Glutamatergic neuron (in vitro differentiated cells): ENCODE measurements at places on chromosomes 5 and 9.

DNA sequence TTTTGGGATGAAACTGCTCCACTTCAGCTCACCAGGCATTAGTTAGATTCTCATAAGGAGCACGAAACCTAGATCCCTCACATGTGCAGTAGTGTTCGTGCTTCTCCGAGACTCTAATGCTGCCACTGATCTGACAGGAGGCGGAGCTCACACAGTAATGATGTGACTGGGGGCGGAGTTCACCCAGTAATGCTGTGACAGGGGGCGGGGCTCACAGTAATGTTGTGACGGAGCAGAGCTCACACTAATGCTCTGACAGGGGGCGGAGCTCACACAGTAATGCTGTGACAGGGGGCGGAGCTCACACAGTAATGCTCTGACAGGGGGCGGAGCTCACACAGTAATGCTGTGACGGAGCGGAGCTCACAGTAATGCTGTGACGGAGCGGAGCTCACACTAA, 27.1 kb upstream of the LRRC14B start:
- DNase-seq = peak; percentile 17

GRCh38 chr9:128242828-128243214, 33.0 kb downstream of the GOLGA2 start:
- DNase-seq = no peak

DNA sequence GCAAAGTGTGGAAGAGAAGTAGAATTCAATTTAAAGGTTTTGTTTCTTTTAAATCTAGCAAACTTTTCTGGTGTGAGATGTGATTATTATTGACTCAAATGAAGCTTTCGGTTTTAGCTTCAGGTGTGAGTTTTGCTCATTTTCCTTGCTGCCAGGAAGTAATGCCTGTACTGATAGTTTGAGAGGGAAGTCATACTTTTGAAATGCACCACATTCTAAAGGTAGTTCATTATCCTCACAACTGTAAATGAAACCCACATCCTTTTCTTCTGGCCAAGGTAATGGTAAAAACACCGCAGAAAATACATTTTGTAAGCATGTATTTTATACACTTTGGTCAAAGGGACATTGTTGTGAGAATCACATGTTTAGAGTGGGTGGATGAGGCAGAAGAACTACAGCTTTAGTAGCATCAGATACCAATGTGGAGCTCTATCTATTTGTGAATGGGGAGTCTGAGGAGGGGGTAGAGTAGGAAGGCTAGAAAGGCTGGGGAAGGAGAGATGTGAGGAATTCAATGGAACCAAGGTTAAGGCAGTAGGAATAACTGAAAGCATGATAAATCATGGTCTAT, 167.0 kb upstream of the CDKN2B start:
- DNase-seq = no peak

- no peak for DNase-seq
Measured at GRCh38 chr5:33662722-33663427, 222.1 kb downstream of the TARS1 start.

GRCh38 chr9:4548811-4549725, 58.8 kb downstream of the SLC1A1 start:
- DNase-seq = peak; percentile 66

GRCh38 chr5:33631786-33632185, 191.0 kb downstream of the TARS1 start:
- no peak for DNase-seq

GRCh38 chr9:23842565-23843129, 16.6 kb upstream of the ELAVL2 start:
- DNase-seq = no peak

GRCh38 chr9:83639266-83639665, 16.3 kb downstream of the IDNK start:
- no peak for DNase-seq

- DNase-seq = no peak
Measured at GRCh38 chr5:59656351-59657254, 236.9 kb downstream of the PDE4D start.

DNA sequence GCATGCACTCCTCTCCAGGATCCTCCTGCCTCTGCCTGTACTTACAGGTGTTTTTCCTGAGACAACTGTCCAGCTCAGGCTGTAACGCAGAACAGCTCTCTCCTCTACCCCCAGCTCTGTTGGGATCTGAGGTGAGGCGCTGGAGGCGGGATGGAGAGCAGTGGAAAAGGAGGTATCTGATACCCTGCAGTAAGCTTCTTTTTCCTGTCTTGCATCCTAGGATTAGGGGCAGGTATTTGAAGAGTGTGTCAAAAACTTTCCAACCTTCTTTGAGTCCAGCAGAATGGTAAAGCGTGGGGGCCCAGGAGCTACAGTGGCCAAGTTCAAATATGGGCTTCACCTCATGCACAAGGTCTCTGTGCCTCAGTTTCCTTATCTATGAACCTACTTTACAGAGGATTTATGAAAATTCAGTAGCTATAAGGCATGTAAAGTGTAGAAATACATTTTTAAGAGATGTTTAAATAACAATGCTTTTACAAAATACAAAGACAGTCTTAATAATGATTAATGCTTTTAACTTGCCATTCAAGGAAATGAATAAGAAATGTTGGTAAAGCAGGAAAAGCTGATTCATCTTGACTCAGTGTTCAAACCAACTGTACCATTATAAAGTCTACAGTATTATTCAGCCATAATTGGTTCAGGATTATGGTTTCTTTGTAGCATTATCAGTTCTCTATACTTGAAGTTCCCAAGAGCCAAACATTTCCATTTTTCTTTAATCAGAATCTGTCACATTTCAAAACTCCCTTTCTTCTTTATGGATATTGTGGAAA, 26.1 kb downstream of the MAP1B start:
- DNase-seq = no peak

- no peak for DNase-seq
Measured at GRCh38 chr5:37841203-37841602, 1.4 kb upstream of the GDNF start.

GRCh38 chr5:138649775-138650174, 74.6 kb upstream of the HSPA9 start:
- DNase-seq = no peak

- no peak for DNase-seq
Measured at GRCh38 chr5:180289433-180289832, 2.5 kb downstream of the MAPK9 start.

- no peak for DNase-seq
Measured at GRCh38 chr9:21660976-21661375, 141.5 kb upstream of the MTAP start.

GRCh38 chr9:75169623-75170022, 81.3 kb downstream of the OSTF1 start:
- DNase-seq = no peak

GRCh38 chr5:132840896-132841295, 10.4 kb upstream of the SHROOM1 start:
- DNase-seq = no peak

- DNase-seq = no peak
Measured at GRCh38 chr5:163772241-163772640, 266.8 kb downstream of the MAT2B start.

- no peak for DNase-seq
Measured at GRCh38 chr9:9920425-9921060, 692.3 kb downstream of the PTPRD start.

DNA sequence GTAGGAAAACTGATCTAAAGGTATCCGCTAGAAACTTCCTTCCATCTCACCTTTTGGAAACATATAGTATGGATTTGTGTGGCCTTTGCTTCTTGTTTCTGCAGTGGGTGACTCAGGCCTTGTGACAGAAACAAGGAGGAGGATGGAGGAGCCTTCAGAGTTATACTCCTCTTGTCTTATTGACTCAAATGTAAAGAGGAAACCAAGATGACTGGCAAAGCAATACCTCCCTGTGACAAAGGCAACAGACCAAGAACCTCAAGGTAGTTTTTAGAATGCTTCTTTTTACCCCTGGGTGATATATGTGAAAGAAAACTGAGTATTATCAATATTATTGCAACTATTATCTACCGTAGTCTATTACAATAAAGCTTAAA, 123.3 kb upstream of the SLIT3 start:
- no peak for DNase-seq

GRCh38 chr9:129436751-129437625, 183.9 kb downstream of the C9orf50 start:
- DNase-seq = peak; percentile 67

DNA sequence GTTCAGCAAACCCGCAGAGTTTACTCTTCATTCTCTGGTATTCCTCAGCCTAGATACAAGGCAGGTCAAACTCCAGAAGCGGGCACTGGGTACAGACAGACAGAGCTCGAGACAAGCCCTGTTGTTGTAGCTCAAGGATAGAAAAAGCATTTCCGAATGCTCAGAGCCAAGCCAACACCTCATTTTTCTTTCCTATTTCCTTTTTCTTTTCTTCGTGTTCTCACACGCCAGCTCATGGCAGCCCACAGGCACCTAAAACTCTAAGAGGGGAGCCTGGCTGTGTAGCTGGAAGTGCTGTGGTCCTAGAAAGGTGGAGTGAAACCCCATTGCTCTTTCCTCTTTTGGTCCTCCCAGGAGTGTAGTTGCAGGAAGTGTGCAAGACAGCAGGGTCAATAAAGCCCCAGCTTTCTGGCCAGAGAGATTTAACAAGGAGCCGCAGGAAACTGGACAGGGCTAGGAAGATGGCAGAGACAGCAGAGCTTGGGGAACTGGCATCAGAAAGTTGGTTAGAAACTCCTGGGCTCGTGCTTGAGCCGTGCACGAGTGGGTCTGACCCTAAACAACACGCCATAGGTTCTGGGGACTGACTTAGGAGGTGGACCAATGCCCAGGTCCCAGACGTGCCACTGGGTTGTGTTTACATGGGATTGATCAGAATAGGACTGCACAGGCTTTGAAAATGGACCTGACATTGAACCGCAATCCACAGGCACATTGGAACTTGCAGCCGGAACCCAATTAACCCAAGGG, 41.6 kb downstream of the ADAMTS2 start:
- DNase-seq = no peak

DNA sequence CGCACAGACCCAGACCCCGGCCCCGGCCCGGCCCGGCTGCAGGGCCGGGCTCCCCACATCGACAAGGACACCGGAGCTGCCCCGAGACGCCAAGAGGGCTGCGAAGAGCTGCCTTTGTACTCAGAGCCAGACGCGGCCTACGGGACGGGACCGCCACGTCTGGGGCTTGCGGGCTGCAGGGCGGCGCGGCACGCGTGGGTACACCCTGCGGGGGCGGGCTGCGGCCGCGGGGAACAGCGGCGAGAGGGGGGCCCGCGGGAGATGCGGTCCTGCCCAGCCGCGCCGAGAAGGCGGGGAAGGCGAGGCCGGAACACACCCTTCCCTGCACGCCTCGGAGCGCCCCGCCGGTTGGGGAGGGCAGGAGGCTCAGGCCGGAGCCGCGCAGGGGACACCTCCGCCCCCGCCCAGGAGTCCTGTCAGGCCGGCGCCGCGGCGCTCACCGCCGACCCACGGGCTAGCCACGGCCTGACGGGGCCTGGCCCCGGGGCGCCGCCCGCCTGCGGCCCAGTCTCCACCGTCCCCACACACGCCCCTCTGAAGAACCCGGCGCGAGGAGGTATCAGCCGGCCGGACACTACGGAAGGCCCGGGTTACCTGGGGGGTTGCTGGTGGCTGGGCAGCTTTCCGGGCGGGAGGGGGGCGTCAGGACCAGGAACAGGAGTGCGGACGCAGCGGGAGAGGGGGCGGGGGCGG, 478 bp downstream of the RAB14 start:
- DNase-seq = peak; percentile 63

GRCh38 chr5:175254155-175254554, 189.8 kb downstream of the DRD1 start:
- DNase-seq = no peak

GRCh38 chr5:13749766-13750165, 194.7 kb downstream of the DNAH5 start:
- no peak for DNase-seq

DNA sequence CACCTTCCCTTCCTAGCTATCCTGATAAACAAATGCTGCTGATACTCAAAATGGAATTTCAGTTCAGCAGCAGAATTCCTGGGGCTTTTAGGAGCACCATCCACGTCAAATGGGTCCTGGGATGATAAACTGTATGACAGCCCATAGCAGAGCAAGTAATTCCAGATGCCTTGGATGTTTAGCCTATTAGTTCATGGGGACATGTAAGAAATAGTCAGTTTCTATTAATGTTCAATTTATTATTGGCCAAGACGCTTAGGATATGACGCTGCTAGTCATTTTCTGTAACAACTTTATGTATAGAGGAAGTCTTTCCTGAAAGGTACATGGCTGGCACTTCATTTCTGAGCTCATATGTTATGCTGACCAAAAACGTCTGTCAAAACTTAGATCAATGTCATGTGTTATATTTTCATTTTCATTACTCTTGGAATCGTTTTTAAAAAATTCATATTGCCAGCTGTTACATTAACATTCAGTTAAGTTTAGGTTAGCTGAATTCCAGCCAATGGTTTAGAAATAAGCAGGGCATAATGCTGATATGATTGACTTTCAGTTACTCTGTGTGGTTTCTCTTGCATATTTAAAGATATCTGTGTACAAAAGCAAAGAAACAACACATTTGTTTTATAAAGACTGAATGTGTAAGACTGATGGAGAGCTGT, 243.8 kb downstream of the CSNK1G3 start:
- no peak for DNase-seq

- DNase-seq = no peak
Measured at GRCh38 chr5:127256886-127257597, 33.6 kb upstream of the MEGF10 start.

GRCh38 chr9:32701321-32702022, 66.0 kb upstream of the TAF1L start:
- no peak for DNase-seq

DNA sequence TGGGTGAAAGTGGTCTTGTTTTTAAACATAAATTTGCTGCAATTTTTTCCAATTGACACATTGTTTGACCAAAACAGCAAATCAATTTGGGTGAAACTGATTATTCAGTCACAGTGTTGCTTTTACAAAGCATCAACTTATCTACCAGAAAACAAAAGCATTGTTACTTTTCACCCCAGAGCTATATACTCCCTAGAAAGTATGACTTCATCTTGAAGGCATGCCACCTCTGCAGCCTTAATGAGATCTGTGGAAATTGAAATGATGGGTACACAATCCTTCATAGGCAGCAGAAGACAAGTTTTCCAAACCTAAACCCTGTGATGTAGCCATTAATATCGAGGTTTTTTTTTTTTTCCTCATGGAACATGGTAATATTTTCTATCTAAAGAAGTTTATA, 615.9 kb downstream of the CHSY3 start:
- DNase-seq = no peak

DNA sequence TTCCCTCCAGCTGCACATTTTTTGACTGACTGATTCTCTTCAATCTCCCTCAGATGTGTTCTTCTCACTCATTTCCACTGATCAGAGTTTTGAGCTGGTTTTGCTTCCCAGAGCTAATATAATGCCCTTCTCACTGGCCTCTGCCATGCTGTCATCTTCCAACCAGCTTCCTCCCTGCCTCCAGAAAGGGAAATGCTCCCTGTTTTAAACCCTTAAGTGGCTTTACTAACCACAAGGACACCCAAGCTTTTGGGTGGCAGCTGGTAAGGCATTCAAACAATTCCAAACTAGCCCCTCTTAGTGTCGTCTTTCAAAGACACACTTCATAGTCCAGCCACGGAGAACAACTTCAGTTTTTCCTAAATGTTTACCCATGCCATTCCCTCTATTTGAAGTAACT, 172.5 kb downstream of the CRB2 start:
- no peak for DNase-seq

- DNase-seq = no peak
Measured at GRCh38 chr9:96818533-96818932, 35.8 kb downstream of the ZNF782 start.

GRCh38 chr5:174317256-174317894, 271.9 kb downstream of the NSG2 start:
- DNase-seq = peak; percentile 81
